ENCODE measurements at places on chromosomes 11 and 22.

DNA sequence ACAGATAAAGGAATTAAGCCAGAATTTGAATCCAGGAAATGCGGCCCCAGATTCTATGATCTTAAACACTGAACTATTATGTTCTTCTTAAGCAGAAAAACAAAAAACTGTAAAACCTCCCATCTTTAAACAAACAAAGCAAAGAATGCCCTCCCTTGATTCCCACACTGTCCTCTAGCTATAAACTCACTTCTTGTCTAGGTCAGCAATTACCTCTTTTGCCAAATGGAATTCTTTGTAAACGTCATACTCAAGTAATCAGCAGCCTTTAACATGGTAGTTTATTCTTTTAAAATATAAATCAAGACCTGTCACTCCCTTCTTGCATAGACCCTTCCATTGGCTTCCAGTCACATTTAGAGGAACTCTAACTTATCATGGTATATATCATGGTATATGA is 958.9 kb upstream of the CNTN5 start:
- DNase-seq, result no peak

- DNase-seq, result no peak
Measured at GRCh38 chr22:45930324-45930723, 46.6 kb downstream of the WNT7B start.

DNA sequence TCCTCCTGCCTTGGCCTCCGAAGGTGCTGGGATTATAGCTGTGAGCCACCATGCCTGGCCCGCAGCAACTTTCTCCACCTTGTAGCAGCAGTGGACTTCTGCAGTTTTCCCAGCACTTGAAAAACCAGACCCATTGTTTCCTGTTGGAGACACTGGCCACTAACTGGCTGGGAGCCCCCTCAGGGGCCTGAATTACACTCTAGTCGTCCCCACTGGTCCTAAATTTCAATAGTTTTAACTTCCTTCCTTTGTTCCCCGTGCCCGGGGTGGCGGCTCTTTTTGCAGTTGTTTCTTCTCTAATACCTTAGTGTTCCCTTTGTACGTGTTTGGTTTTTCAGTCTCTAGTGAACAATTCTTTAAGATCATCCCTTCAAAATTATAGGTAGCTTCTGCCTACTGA is 2.6 kb upstream of the MRGPRE start:
- DNase-seq, result no peak

DNA sequence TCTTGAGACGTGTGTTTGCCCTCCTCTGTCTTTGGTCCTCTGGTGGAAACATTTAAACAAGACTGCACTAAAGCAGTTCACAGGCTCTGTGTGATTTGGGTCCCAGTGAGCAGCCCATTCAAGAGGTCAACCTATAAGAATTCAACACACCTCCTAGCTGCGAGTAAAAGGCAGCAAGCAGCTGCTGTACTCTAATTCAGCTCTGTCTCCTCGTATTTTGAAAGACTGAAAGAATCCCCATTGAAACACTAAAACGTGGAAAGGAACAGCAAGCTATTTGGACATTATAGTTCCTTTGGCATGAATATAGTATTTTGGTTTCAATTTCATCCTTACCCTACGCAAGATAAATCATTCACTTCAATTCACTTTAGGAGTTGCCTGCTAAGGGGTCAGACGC is 1046.7 kb downstream of the DLG2 start:
- no peak for DNase-seq
